ENCODE measurements at places on chromosomes 1 and 21.

GRCh38 chr1:17690906-17691634, 64.1 kb upstream of the ACTL8 start:
- DNase-seq: no peak

GRCh38 chr1:201217851-201218250, 27.2 kb downstream of the IGFN1 start:
- peak; percentile 7 for DNase-seq

- DNase-seq: no peak
Measured at GRCh38 chr1:240350910-240351331, 259.2 kb downstream of the FMN2 start.

DNA sequence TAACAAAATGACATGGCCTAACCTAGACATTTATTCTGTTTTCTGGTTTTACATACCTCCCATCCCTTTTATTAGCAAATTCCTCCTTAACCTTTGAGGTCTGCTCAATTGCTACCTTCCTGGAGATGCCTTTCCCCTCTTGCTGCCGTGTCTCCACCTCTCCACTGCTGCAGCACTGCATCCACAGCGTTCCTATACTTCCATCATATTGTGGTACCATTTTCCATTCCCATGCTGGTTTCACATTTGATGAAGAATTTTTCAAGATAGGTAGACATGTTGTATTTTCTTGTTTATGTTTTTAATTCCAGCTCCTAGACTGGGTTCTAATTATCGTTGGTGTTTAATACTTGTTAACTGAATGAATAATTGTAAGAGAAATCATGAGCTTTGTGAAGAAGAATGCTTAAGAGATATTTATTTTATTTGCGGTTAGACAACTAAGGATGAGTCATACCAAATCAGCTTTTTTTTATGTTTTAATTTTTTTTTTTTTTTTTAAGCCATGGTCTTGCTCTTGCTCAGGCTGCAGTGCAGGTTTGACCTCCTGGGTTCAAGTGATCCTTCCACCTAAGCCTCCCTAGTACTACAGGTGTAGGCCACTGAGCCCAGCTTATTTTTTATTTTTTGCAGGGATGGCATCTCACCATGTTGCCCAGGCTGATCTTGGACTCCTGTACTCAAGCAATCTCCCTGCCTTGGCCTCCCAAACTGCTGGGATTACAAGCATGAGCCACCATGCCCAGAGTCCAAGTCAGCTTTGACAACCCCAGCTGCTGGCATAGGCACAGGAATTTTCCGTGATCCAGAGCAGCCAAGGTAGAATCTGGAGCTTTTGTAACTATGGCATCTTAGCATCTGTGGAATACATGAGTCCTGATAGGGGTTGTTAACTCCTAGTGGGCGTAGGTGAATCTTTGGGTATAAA, 44.0 kb downstream of the ATP6V1G3 start:
- DNase-seq: no peak

DNA sequence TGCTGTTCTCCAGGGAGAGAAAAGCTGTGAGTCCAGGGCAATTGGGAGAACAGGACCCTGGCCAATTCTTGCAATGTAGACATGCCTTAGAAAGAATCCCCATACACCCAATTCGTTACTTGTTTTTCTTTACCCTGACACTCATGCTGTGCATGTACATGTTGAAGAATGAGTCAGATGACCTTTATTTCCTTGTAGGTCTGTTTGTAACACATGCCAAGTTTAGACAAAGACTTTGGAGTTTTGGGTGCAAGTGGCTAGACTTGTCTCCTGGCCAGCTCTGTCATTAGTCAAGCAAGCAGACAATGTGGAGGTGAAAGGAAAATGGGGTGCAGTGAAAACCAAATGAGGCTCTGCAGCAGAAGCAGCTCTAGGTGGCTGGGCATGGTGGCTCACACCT, 38.1 kb downstream of the GNPAT start:
- DNase-seq: no peak

- DNase-seq: no peak
Measured at GRCh38 chr21:22743085-22743484, 1744.9 kb downstream of the NCAM2 start.

GRCh38 chr1:152533327-152533938, 19.2 kb downstream of the CRCT1 start:
- no peak for DNase-seq

- no peak for DNase-seq
Measured at GRCh38 chr1:240031009-240031408, 60.7 kb upstream of the FMN2 start.

DNA sequence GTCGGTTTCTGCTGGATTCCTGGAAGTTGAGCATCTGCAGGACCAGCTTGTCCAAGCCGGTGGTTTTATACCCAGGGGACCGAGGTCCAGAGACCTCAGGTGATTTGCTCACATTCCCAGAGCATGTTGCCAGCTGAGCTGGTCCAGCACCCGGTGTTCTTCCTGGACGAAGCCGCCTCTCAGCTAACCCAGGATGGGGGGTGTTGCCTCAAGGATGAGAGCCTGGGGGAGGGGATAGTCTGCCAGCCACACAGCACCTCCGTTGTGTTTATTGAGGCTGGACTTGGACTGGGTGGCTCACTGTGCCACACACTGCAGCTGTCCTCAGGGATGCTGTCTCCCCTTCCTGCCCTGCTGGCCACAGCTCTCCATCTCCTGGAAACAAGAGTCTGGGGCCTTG, 1.5 kb downstream of the TMEM201 start:
- DNase-seq: no peak

GRCh38 chr1:111756124-111756513, 418 bp downstream of the DDX20 start:
- no peak for DNase-seq

- no peak for DNase-seq
Measured at GRCh38 chr1:100982793-100983192, 42.8 kb downstream of the DPH5 start.

DNA sequence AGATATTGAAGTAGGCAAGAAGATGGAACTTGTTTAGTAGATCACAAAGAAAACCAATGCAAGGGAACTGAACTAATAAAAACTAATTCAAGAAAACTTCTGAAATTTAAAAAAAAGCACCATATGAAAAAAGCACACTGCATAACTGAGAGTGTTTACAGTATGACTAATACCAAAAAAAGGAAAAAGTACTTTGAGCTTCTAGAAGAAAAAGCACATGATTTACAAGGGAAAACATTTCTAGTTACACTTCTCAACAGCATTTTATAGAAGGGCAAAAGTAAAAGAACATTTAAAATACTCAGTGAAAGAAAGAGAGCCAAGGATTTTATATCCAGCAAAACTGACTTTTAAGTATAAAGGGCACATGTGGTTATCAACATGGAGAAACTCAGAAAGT, 233.6 kb downstream of the RPS6KC1 start:
- DNase-seq: no peak

DNA sequence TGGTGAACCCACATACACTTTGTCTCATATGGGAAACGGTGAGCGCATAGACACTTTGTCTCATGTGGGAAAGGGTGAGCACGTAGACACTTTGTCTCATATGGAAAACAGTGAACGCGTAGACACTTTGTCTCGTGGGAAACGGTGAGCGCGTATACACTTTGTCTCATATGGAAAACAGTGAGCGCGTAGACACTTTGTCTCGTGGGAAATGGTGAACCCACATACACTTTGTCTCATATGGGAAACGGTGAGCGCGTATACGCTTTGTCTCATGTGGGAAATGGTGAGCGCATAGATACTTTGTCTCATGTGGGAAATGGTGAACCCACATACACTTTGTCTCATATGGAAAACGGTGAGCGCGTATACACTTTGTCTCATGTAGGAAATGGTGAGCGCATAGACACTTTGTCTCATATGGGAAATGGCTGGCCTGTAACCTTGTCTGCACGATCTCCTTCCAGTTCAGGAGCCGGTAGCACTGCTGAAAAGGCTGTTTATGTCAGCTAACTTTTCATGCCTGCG, 50.7 kb upstream of the TRAPPC10 start:
- DNase-seq: no peak

DNA sequence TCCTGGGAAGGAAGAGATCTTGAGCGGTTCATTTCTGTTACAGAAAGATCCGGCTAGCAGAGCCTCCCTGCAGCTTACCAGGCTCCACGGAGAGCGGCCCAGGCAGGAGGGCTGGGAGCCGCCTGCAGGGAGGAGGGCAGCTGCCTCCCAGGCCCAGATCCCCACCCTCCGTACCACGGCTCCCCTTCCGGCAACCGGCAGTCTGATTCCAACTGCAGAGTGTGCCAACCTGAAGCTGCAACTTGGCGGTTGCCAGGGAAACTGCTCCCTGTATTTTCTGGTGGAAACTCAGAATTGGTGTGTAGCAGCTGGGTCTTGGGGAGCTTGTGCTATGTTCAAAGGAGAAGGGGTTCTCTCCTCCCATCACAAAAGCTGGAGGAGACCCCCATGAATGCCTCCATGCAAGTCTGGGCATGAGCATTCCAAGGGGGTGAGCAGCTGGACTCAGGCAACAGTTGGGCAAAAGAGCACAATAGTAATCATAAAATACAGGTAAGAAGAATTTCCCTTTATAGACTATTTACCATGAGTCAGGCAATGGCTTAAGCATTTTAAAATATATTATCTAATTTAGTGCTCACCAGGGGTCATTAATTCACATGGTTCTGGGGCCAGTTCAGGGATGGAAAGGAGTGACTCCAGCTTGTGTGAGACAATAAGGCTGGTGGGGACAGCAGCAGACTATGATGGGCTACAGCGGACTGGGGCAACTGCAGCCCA, 46.1 kb upstream of the KAZN start:
- DNase-seq: no peak

GRCh38 chr1:246790833-246791232, 66.6 kb downstream of the SCCPDH start:
- DNase-seq: no peak

GRCh38 chr21:31875496-31876015, 2.7 kb downstream of the HUNK start:
- peak; percentile 75 for DNase-seq

GRCh38 chr1:32997381-32997891, 32.8 kb upstream of the RNF19B start:
- no peak for DNase-seq

DNA sequence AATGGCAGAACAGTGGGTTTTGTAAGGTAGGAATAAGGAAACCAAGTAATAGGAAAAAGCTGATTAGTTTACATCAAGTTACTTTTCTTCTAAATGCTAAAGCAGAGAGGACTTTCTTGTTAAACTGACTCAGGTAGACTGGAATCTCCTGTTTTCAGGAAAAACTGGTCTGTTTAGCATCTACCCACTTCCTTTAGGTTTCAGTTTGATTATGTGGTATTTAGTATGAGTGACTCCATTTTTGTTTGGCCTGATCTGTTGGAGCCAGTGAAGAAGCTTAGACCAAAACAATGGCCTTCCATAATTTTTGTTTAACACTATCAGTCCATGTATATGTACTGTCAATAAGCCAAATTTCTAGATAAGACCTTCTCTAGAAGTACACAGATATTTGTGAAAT, 88.4 kb downstream of the EPB41 start:
- DNase-seq: no peak

- DNase-seq: no peak
Measured at GRCh38 chr21:32015461-32016139, 142.8 kb downstream of the HUNK start.

DNA sequence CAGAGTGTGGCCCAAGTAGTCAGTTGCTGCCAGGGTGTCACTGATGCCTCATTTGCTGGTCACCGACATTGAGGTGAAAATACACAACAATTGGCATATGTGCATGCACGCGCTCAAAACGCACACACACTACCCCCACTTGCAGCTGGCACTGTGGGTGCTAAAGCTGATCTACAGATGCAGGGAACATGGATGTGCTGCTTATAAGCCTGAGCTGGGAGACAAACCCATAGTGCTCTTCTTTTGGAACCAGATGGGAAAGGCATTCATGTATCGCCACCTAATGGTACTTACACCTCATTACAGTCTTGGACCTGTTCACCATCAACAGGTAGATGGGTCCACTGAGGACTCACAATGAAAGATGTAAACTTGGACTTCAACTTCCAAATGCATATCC, 70.3 kb upstream of the CAMK1G start:
- no peak for DNase-seq

- no peak for DNase-seq
Measured at GRCh38 chr21:25560271-25560685, 47.0 kb downstream of the MRPL39 start.

- DNase-seq: no peak
Measured at GRCh38 chr1:219066631-219067349, 106.9 kb upstream of the LYPLAL1 start.

GRCh38 chr1:19205845-19206244, 4.2 kb downstream of the UBR4 start:
- DNase-seq: no peak

DNA sequence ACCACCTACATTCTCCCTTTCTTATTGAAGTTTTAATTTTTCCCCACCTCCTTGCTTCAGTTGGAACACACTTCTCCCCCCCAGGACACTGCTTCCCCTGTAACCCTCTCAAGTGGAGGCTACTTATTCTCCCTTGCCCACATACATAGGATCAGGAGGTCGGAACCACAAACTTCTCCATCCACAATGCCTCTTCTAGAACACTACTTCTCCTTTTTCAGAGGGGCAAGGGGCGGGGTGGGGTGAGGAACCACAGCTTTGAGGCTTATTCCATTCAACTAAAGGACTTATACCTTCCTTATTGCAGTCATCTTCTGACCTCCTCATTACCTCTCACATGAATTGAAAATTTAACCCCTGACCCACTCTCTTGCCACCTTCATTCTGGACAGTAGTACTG, 81.3 kb downstream of the NEK7 start:
- DNase-seq: no peak

DNA sequence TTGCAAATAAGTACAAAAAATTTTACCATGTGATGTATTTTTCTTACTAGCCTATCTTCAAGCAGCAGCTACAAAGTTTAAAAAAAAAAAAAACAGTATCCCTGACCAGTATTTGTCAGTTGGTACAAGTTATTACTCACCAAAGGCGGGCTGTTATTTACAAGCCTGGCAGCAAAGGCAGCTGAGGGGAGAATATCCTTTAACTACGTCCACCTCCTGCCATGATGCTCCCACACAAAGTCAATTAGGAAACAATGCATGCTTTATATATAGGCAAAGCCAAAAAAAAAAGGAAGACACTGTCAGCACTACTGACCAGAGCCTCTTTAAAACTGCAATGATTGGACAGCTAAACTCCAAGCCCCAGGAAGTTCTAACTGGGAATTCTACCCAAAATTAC, 13.7 kb downstream of the PSMA5 start:
- no peak for DNase-seq

- DNase-seq: peak; percentile 77
Measured at GRCh38 chr1:59061876-59062275, 235.0 kb upstream of the FGGY start.

DNA sequence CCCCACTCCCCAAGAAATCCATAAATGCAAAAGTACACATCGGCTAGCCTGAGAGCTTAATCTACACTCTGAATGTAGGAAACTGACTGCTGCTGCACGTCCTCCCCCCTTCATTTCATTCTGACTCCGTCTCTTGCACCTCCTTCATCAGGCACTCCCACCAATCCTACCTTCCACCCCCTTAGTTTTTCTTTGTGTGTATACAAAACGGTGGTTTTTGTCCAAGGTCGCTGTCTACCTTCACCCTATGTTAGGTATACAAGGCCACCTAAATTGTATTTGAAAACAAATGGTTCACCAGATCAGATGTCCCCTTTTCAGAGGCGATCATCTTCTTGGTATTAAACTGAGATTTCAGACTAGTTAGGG, 1.9 kb downstream of the WDR26 start:
- no peak for DNase-seq

- no peak for DNase-seq
Measured at GRCh38 chr1:94982398-94982797, 55.5 kb upstream of the CNN3 start.

- peak; percentile 59 for DNase-seq
Measured at GRCh38 chr1:67850611-67851075, 17.4 kb upstream of the GNG12 start.

GRCh38 chr1:15053153-15053552, 100.4 kb upstream of the TMEM51 start:
- DNase-seq: no peak

GRCh38 chr1:18239671-18240070, 132.1 kb downstream of the IGSF21 start:
- DNase-seq: no peak
